ENCODE measurements at places on chromosomes 12 and 14.
A peak's percentile ranks its signal among the peaks of the same experiment; 100 is the strongest.

DNA sequence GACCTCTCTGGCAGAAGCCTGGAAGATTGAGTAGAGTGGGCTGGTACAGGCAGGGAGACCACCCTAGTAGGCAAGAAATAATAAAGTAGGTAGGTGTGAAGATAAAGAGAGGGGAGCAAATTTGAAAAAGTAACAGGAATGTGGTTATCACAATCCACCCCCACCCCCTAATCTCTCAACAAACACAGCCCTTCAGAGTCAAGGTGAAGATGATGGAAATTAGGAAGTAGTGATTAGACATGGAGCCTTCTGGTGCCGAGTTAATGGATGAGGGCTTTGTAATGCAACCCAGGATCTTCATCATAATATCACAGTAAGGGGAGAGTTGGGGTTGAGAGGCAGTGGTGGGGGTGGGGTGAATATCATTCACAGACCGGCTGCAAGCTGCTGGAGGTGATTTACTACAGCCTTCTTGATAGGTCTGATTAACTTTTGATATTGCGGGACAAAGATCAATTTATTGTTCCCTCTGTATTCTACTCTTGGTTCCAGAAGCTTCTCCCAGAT lies 29.2 kb upstream of the CRY1 start:
- DNase-seq: no peak

DNA sequence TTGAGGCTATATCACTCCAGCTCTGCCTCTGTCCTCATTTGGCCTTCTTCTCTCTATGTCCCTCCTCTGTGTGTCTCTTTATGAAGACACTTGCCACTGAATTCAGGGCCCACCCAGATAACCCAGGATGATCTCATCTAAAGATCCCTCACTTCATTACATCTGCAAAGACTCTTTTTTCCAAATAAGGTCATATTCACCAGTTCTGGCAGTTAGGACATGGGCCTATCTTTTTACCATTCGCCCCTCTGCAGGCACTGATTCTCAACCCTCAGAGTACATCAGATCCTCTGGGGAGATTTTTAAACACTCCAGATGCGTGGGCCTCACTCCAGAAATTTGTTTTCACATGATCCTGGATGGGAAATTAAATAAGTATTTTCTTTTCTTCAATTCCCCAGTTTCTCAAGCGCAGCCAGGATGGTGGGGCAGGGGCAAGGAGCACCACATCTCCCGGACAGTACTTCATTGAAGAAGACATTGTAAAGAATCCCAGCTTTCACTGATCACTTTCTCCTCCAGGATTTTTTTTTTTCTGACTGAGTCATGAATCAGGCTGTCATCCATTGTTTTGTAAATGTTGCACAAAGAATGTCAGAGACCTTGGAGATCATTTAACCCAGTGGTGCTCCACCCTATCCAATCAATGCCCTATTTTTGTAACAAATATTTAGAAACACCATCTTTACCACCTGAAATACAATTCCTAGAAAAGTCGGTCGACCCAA lies 27.4 kb downstream of the CRACR2A start:
- no peak for DNase-seq

- DNase-seq: no peak
Measured at GRCh38 chr14:105329411-105330150, 15.0 kb downstream of the PACS2 start.

DNA sequence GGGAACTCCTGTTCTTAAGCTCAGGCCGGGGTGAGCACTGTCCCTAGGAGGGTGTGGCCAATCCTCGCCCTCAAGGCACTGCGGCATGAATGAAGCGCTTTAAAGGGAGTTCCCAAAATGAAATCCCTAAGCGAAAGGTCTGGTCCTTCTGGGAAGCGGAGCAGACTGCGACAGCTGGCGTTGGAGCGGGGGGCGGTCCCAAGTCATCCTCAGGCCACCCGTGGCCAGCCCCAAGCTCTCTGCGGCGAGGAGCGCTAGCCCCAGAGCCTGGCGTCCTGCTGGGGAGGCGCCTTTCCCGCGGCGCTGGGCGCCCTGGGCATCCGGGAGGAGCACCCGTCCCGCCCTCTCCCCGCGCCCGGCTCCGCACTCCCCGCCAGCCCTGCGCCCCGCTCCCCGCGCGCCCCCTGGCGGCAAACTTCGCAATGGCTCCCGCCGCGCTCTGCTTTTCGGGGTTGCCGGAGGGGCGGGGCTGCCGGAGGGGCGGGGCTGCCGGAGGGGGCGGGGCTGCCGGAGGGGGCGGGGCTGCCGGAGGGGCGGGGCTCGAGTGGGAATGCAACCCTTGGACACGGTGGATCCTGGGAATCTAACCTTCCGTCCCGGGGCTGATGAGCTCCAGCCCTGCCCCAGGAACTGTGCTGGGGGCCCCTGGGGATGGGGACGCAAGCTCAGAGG lies 25.4 kb downstream of the ZBTB42 start:
- DNase-seq: peak; percentile 79

- DNase-seq: no peak
Measured at GRCh38 chr12:128581321-128581761, 242.4 kb downstream of the SLC15A4 start.

- no peak for DNase-seq
Measured at GRCh38 chr12:112140728-112141127, 15.4 kb downstream of the TRAFD1 start.

GRCh38 chr12:68631227-68631626 lies 20.5 kb downstream of the RAP1B start:
- no peak for DNase-seq

DNA sequence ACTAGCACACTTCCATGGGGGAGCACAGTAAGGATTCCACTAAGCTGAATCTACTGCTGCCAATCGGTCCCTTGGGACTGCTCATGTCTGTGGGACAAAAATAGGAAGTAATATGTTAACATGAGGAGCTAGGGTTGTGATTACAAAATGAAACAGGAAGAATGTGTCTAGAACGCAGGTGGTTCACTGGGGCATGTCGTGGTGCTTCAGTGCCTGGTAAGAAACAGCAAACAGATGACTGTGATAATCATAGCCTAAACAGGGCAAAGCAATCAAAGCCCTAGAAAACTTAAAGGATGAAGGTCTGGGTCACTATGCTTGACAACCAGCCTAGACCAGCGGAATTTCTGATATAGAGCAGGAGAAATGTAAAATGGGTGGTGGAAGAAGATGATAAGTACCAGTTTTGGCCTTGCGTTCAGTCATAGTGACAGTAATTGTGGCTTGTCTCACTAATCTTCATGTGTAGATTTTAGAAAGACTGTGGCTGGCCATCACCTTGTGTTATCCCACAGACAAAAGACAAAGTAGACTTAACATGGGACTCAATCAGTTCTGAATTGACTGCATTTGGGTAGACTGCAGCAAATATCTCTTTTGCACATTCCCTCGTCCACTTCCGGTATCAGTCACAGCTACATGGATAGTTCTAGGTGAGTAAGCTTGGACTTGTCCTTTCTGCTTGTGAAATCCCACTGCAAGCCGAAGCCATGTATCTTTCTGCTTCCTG lies 51.4 kb downstream of the WASHC3 start:
- no peak for DNase-seq

- DNase-seq: no peak
Measured at GRCh38 chr14:95870772-95871171, 5.9 kb upstream of the TUNAR start.

- no peak for DNase-seq
Measured at GRCh38 chr12:101746196-101746595, 6.9 kb upstream of the SYCP3 start.

- DNase-seq: no peak
Measured at GRCh38 chr14:41607966-41608663, 1.4 kb downstream of the LRFN5 start.

DNA sequence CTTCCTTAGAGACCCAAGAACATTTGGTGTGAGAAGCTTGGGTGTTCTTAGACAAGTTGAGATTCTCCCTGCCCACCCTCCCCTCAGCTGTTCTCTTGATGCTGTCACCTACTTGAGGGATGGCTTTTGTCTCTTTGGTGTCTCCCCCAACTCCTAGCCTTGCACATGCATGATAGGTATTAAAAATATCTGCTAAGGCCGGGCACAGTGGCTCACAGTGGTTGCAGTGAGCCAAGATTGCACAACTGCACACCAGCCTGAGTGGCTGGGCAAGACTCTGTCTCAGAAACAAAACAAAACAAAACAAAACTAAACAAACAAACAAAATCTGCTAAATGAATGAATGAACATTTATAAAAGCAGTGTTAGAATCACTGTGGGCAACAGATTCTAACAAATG lies 261.1 kb downstream of the AKAP6 start:
- DNase-seq: no peak

All from CD4-positive, alpha-beta T cell treated with Interleukin-4 for 4 hours (primary cell).